ENCODE measurements at places on chromosomes 4 and X.

DNA sequence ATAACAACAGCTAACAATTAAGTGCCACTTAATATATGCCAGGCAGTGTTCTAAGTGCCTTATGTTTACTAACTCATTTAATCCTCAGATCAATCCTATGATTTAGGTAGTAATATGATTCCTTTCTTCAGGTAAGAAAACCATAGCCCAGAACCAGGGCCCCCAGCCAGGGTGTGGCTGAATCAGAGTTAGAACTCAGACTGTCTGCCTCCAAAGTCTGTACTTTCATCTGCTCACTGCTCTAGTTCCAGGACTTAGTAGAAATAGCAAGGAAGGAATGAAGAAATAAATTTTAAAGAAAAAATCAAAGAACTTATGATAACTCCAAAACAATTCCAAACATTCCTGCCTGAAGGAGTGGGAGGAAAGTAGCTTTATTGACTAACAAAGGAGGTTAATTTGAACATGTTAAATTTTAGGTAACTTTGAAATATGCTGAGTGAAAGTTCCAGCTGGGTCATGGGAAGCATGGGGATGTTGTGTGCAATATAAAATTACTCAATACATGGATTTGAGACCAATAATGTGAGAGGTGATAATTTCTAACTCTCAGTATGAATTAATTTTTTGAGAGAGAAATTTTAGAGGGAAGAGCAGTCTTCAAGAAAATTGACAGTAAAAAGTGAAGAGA is 8.8 kb upstream of the ADH1C start:
- no peak for DNase-seq

GRCh38 chrX:103776546-103776945 is at the start of gene PLP1:
Gene PLP1 (plus strand): TSS chrX:103776840. CDS start chrX:103776996, 156 bp downstream.
- no peak for DNase-seq

- no peak for DNase-seq
Measured at GRCh38 chrX:69268611-69269010, 103.4 kb upstream of the PJA1 start.

- DNase-seq: no peak
Measured at GRCh38 chr4:6273661-6273990, 4.0 kb downstream of the WFS1 start.

DNA sequence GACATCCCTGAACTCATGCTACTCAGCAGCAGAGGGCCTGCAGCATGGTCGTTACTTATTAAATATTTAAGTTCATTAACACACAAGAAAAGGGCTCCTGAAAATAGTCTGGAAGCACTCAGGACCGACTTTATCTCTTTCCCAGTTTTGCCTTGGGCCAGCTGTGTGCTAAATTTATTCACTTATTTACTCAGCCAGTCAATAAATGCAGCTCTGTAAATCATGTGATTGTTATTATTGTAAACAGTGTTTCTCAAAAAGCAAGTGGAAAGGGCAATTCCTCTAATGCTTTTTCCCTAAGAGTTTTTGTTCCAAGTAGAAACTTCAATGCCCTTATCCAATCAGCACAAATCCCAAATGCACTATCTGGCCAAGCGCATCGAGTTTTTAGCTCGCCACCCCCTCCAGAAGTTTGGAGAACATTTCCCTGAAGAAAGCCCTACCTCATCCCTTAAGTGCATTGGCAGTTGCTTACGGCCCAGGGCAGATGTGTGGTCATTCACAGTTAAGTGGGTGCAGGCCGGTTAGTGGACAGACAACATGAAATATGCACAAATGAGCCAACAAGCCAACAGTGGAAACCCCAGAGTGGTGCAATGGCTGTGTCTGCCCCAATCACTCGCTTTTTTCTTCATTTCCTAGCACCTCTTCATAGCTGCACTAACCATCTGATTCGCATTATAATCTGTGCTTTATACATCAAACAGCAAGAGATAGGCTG is 125.8 kb downstream of the SMIM20 start:
- DNase-seq: no peak

DNA sequence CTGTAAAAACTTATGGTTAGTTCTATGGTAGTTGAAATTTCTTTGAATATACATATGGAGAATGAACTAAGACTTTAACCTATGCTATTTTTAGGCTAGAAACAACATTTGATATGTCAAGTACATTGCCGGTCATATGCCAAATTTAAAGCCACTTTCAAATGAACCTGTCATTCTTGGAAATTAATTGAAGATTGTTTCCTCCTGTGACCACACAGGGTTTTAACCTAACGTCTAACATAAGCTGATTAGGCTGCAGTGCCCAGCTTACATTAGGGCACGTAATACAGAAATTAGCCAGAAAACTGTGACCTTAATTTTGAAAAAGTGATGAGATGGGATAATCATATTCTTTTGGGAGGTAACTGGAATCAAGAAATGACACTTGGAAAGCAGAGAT is 645.9 kb downstream of the FSTL5 start:
- DNase-seq: no peak

DNA sequence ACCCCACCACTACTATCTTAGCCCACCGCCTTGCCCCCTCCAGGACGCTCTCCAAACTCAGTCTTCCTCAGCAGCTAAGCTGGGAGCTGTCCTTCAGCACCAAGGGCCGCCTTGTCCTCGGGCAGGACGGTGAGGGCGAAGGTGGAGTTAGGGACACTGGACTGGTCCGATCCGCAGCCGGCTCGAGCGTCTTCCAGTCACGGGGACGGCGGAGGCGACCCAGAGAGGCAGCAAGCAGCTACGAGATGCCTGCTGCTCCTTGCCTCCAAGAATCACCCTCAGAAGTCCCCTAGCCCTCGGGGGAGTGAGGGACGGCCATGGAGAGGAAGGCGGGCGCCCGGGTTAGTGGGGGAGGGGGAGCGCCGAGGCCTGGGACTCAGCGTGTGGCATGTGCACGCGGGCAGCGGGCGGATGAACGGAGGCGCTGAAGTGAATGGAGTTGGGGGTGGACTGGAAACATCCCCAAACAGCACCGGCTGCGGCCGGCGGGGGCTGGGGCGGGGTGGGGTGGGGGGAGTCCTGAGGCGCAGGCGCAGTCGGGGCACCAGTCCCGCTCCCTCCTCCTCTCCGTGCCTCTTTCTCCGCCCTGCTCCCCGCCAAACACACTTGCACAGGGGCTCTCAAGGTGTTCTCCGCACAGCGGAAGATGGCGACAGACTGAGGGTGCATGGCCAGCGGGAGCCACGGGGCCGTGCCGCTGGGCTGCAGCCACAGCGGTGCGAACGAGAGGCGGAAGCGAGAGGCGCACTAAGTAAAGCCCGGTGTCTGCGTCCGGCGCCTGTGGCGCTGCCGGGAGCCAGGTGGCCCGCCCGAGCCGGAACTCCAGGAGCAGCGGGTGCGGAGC is at the start of gene NALF2:
NALF2 (plus strand) TSS at position 545 of the 844 bp plus-strand sequence. CDS start 957 bp downstream, outside the sequence.
- peak; percentile 2 for DNase-seq

GRCh38 chr4:8871417-8872401 is at the start of gene HMX1:
Gene HMX1 (minus strand): TSS chr4:8871839. CDS start chr4:8871614, 225 bp downstream.
- no peak for DNase-seq

- DNase-seq: no peak
Measured at GRCh38 chr4:167031534-167032156, 202.6 kb downstream of the SPOCK3 start.

- no peak for DNase-seq
Measured at GRCh38 chrX:22912616-22913015, 87.1 kb upstream of the DDX53 start.

DNA sequence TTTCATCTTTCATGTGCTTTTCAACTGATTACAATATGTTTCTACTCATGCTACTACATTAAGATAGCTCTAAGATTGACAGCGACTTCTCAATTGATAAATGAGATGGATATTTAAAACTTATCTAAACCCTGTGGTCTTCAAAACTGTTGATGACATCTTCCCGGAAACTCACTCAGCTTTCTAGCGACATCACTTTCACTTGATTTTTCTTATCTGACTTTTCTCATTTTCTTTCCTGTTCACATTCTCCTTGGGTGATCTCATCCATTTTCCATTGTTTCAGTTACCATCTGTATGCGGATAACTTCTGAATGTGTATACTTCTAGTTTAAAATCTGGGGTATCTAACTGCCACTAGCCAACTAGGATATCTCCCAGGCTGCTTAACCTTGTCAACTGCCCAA is 3.1 kb downstream of the POLR2B start:
- DNase-seq: no peak

DNA sequence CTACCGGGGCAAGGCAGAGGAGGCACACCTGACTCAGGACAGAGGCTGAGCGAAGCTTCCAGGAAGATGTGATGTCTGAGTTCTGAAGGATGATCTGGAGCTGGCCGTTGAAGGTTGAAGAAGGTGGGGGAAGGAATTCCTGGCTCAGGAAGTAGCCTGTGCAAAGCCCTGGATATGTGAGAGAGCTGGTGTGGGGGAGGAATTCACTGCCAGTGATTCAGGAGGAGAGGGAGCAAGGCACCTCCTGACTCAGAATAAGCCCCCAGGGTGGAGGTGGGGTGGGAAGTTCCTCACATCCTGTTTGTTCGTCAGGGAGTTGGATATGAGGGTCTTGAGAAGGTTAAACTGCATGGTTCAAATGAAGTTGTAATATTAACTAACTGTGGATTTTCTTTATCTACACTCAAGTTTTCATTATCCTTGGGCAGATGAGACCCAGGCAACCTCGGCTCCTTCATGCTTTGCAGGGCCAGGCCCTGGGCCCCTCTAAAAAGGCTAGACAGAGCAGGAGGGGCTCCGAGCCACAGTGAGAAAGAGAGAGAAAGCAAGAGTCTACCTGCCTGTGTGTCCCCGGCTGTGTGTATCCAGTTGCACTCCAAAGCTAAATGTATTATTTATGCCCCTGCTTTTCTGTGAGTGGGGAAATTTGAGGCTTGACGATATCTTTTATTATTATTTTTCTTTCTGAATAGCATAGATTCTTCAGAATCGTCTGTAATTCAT is 7.1 kb downstream of the NHSL2 start:
- DNase-seq: no peak

DNA sequence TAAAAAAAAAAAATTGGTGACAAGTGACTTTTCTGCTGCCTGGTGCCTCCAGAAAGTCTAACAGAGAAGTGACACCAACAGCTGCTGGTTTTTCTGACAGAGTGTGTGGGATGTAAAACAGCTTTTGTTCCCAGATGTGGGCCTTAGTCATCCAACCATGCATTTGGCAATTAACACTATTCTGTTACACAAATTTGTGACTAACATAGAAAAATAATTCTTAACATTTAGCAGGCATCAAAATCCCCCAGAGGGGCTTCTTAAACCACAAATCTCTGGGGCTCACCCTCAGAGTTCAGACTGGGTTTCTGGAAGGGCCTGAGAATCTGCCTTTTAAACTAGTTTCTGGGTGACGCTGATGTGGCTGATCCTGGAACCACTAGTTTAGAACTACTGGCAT is 100.5 kb upstream of the PCDH7 start:
- DNase-seq: peak; percentile 75

DNA sequence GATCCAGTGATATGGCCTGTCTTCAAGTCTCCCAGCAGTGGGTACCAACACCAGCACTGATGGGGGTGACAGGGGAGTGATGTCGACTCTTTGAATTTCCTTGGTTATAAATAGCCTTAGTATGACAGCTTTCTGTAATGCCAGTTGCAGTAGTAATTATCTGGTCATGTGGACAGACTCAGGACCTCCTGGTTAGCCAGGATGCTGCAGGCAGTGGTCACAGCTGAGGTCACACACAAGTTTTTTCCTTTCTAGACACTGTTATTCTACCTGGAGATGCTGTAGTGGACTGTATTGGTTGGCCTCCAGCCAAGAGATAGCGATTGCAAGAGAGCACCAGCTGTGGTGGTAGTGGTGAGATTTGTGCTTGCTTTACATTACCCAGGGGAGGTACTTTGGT is 63.6 kb downstream of the UPRT start:
- no peak for DNase-seq

DNA sequence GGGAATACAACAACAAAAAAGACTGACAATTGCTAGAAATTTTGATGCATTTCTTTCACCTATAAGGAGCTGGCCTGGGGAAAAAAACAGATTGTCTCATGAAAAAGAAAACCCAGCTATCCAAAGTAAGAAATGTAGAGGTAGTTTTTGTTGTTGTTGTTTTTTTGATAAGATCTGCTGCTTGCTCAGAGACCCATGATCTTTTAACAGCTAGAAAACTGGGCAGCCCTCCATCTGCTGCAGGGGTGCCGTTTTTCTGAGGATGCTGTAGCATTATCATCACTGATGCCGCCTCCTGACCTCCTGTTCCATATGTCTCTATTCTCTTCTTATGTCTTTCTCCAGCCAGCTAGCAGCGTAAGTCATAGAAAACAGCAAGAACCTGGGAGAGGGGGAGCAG is 98.3 kb downstream of the BMPR1B start:
- DNase-seq: no peak

DNA sequence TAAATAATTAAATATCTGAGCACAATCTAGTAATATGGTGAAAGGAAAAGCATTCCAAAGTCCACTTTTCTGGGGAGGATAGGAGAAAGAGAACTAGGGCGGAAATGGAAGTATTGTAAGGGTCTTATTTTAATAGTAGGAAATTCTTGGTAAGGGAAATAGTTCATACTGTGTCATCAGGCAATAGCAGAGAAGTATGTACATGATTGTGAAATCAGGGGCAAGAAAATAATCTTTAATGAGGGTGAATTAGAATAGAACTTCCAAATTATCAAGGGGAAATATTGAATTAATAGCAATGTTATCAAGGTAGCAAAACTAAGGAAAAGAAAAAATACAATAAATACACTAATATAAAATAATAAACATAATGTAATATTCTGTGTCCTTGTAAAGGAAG is 14.8 kb downstream of the GIMD1 start:
- no peak for DNase-seq

- no peak for DNase-seq
Measured at GRCh38 chrX:13906093-13906492, 89.2 kb upstream of the GPM6B start.

GRCh38 chrX:107566604-107567262 is 61.6 kb upstream of the PRPS1 start:
- no peak for DNase-seq

GRCh38 chrX:45830343-45830742 is 629.7 kb upstream of the DIPK2B start:
- no peak for DNase-seq

DNA sequence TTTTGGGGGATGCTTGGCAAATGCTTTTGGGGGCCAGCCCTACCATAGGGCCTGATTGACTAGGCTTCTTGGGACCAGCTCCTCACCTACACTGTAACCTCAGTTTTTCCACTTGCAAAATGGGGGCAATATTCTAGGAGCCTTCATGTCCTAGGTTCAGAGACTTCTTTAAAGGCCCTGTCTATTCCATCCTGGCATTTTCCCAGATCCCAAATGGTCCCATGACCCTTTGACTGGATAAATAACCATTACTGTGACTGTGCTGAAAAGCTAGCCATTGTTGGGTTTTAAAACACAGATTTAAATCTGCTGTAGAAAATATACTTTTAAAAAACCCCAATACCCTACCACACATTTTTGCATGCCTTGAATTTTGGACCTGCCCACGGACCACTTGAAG is 149.8 kb downstream of the EFNB1 start:
- DNase-seq: no peak

GRCh38 chr4:55571806-55572205 is 20.2 kb downstream of the PDCL2 start:
- no peak for DNase-seq

- DNase-seq: no peak
Measured at GRCh38 chr4:111393781-111394180, 751.5 kb upstream of the FAM241A start.

Measured in skeletal muscle cell (primary cell).